ENCODE measurements at places on chromosomes 11 and 22.

DNA sequence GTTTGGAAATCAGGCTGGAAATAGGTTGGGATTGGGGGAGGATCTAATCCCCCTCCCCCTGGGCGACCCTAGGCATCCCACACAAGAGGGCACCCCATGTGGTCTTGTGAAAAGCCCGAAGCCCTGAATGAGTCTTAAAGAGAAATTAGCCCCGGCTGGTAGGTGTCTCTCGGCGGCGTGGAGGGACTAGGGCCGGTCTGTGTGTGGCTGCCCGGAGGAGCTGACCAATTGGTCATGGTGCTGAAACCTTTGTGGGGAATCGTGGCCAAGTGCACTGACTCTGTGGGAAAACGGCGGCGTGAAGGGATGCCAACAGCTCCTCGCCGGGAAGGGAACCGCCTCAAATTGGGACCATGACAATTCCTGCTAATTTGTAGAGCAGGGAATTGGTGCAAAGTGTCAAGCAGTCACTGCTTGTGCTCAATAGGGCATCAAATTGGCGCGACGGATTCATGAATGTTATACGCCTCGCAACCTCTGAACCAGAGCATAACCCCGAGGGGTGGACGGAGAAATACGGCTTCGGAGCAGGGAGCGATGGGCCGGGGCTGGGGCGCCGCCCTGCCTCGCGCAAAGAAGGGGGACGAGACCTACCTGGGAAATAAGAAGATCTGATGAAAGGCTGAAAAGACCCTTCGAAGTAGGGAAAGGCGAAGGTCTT lies 1.5 kb downstream of the DBX1 start:
- peak; percentile 39 for DNase-seq

GRCh38 chr11:130580372-130580771 lies 131.9 kb downstream of the ADAMTS15 start:
- no peak for DNase-seq

DNA sequence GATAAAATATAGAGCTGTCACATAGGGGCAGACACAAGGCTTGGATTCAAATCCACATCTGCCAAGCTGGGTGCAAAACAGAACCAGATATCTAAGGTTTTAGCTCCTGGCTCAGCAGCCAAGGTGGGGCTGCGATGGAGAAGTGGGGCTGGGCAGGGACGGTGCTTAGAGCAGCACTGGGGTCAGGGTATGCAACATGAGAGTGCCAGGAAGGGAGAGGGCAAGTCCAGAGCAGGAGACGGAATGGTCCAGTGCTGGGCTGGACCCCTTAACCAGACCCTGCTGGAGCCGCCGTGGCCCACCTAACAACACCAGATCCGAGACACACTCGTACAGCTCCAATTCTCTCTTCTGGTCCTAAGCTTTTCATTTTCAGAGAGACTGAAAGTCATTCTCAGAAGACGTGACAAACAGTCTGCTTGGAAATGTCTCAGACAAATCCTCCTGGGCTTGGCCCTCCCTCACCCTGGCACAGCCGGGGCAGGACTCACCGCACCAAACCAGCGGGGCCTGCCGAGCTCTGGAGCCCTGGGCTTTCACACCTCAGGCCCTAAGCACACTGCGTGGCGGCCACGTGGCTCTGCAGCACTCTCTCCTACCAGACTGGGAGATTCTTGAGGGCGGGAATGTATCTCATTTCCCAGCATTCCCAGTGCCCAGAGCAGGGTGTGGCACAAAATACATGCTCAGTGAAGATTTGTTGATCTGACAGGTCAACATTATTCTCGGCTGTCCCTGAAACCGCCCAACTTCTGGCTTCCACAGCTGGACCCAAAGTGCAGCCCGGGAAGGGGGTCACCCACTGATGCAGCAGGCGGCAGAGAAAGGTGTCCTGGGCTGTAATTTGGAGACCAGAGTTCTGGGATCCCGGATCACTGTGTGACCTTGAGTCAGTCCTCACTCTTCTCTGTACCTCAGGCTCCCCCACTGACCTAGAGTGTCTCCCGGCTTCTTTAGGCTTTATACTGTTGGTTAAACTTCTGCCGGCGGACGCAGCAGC lies 11.6 kb downstream of the LRRC32 start:
- no peak for DNase-seq

- DNase-seq: peak; percentile 17
Measured at GRCh38 chr22:22759371-22759770, 115.0 kb downstream of the GGTLC2 start.

GRCh38 chr11:62498492-62499286 lies 47.9 kb downstream of the AHNAK start:
- DNase-seq: no peak

GRCh38 chr22:16969508-16970327 lies 38.3 kb downstream of the GAB4 start:
- DNase-seq: no peak

GRCh38 chr22:49301398-49302149 lies 526.1 kb downstream of the BRD1 start:
- peak; percentile 14 for DNase-seq

DNA sequence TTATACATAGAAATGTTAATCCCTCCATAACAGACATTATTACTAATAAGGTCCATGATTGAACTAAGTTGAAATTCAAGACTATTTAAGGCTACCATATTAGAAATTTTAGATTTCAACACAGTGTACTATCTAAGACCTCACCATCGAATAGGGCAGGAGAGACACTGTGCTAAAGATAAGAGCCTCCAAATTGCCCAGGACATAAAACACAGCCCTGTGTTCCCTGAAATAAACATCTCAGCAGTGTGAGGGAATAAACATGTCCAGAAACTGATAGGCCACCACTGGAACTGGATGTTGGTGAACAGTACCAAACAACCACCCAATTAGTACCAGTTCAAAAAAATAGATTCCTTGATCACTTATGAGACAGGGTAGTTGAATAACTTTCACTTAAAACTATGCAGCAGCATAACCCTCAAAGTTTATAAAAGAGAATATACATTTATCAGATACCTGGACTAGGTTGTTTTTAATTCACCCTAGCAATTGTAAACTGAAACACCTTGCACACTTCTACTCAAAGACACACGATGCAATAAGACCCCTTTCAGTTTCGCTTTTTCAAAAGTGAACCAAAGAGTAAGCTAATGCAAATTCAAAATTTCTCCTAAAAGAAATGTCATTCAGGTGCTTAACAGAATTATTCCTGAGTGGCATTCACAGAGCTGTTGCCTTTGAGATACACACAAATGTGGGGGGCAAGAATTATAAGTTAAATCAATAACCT lies 34.3 kb downstream of the USP28 start:
- no peak for DNase-seq

DNA sequence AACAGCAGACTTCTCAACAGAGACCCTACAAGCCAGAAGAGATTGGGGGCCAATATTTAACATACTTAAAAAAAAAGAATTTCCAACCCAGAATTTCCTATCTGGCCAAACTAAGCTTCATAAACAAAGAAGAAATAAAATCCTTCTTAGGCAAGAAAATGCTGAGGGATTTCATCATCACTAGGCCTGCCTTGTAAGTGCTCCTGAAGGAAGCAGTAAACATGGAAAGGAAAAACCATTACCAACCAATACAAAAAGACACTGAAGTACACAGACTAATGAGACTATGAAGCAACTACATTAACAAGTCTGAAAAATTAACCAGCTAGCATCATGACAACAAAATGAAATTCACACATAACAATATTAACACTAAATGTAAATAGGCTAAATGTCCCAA lies 947.9 kb upstream of the CHORDC1 start:
- DNase-seq: no peak

DNA sequence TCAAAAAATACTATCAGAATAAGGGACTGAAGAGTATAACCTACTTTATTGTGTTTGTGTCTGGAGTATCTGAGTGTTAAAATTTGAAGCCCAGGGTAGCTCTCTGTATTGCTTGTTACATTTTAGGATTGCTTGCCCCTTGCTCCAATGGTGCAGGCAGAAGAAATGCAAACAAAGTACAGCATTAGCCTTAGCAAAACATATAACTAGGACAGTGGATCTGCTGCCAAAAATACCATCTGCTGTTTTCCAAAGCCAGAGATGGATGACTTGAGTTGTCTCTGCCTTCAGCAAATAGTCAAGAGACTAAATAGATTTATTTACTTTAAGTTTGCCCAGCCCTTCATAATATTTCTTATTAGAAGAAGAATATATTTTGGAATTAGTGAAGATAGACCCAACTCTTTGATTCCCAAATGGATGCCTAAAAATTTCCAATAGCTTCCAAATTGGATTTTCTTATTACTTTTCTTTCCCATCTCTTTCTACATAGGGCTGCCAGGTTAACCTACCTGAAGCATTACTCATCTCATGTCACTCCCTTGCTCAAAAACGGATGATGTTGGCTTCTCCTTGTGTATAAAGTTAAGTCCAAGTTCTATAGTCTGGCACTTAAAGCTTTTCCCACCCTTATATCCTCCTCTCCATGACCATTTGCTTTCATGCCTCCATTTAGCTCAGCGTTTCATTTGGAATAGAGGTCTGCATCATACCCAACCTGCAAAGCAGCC lies 66.3 kb downstream of the LDLRAD3 start:
- DNase-seq: no peak
